Stimulated activated CD4-positive, alpha-beta T cell treated with anti-CD3 and anti-CD28 coated beads, TNF-alpha, amount 100 ng/mL, for 1 hour (primary cell): ENCODE measurements at places on chromosomes 2 and 18.

GRCh38 chr18:43420950-43421349 lies 143.7 kb upstream of the SYT4 start:
- DNase-seq: no peak

- DNase-seq: no peak
These were observed 11.5 kb downstream of the ITGA6 start for GRCh38 chr2:172438741-172439508.

GRCh38 chr2:39141334-39142271 lies 20.8 kb upstream of the SOS1 start:
- no peak for DNase-seq

DNA sequence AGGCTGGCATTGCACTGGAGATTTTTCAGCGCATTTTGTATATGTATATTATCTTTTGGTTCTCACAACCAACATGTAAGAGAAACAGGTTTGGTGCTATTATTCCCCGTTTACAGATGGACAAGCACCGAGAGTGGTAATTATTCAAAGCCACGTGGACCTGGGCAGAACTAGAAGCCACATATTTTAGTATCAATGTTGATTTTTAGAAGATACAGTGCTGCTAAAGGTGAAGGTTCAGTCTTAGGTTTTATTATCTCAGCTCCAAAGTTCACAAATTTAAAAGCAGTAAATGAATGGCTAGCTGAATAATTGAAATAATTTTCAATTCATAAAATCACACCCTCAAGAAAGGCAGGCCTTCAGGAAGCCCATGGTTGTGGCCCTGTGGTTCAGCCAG lies 400.6 kb upstream of the ID2 start:
- no peak for DNase-seq

- no peak for DNase-seq
These were observed 71.0 kb upstream of the CYP1B1 start for GRCh38 chr2:38146907-38147307.

GRCh38 chr2:148508878-148509287 lies 135.7 kb upstream of the EPC2 start:
- no peak for DNase-seq
